Tongue (tissue), 3 donors: ENCODE measurements at places on chromosomes 4 and X. TPM values are rescaled to one million over a fixed set of nuclear protein-coding genes. Genes with fewer than 3 reads are reported as not detected.

DNA sequence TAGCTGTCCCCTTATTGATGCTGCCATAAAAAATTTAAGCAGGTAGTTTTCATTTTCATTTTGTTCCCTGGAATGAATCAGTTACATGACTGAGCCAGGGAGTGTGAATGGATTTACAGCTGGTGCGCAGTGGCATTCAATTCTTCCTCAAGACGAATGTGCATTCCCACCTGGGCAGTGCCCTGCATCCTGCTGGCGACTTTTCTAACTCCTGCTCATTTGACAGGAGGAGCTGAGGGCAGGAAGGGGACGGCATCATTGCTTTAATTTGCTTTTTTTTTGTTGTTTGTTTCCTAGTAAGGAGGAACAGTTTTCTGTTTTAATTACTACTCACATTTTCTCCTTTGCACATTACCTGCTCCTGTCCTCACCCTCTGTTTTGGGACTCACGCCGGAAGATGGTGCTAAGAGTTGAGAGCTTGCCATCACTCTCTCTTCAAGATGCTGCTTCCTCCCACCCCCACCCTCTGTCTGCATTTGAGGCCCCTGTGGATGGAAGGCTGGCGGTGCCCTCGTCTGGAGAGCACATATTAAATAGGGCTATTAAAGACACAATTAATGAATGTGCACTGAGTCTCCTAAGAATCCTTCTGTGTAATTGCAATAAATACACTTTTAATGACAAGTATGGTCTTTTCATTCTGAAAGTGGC lies 35.8 kb downstream of the PSAPL1 start:
- DNase-seq, result no peak

DNA sequence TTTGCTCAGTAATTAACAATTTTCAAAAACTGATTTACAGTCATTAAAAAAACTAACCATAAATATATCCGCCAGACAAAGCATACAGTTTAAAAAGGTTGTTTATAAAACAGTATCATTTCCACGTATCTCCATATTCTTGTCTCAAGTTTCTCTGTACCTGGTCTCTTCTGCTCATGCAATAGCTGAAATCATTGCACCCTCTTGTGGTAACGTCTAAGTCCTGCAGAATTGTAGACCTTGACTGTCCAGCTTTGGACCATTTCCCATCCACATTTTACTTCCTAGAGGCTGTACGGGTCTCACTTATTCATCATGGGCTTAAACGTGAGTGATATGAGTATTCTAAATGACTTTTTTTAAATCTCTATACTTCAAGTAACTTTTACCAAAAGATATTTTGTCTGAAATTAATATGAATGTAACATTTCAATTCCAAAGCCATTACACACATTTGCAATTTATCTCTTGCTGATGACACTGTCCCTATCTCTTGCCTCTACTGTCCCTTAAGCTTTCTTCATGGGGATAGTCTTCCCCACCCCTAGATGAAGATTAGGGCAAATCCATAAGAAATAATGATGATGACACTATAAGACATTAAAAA lies 118.5 kb downstream of the BTC start:
- peak; percentile 50 for DNase-seq

LINC00632 gene
- total RNA-seq, result 7.0 TPM

LONRF3 gene
- 9.5 TPM for total RNA-seq

DNA sequence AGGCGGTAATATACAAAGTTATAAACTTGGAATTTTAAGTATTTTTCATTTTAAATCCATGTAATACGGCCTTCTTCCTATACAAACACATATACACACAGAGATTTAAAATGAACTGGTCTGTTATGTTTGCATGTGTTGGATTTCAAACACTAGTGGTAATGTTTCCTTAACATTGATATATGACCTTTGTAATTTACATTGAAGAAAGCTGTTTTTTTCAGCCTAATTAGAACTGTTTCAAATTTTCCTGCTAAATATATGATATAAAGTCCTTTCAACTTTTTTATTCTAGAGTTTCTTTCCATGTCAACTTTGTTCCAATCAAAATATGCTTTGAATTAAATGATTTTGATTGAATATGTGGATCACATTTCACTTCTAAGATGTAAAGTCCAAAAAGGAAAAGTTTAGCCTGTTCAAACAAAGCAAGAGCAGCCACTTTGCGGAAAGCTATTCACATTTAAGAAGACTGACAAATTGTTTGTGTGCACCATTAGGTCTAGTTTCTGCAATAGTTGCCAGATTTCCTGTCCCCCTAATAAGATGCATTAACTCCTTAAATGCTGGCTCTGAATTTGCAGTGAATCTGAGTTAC lies 226.0 kb upstream of the MAB21L2 start:
- DNase-seq, result no peak

DNA sequence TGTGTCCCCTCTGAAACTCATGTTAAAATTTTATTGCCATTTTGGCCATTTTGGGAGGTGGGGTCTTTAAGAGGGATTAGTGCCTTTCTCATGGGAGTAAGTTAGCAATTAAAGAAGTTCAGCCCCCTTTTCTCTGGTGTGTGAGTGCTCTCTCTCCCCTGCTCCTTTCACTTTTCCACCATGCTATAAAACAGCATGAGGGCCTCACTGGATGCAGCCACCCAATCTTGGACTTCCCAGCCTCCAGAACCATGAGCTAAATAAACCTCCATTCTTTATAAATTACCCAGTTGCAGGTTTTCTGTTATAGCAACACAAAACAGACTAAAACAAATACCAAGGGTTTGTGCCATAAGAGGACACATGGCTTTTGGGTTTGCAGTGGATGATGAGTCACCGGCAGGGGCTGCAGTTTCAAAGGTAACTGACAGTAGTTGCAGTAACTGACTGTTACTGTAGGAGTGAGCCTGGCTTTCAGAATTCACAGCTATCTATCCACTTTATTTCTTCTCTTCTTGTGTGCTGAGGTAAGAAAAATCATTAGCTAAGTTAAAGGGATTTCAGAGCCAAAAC lies 121.5 kb downstream of the PPEF1 start:
- DNase-seq, result no peak
